Sigmoid colon (tissue), 7 donors: ENCODE measurements at places on chromosomes 4 and X.

DNA sequence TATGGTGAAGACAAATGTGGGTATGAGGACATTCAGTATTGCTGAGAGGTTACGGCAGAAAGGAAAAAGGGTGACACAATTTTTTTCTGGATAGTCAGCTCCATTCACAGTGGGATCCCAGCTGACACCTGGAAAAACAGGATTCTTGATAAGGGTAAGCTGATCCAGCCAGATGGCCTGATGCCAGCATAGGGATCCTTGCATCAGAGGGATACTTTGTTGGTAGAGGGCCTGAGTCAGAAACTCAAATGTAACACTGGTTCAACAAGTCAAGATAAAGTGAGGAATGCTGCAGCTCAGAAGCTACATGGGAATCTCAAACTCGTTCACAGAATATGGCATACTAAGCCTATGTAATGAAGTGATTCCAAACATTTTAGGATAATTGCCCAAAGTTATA, 726.7 kb downstream of the C4orf33 start:
- no peaks in the 10 kb centered on the region for H3K27me3 ChIP-seq
- H3K27ac ChIP-seq, result no peak overlapping the region
- no peaks in the 10 kb centered on the region for H3K36me3 ChIP-seq

GRCh38 chr4:85603437-85604336, 128.7 kb downstream of the ARHGAP24 start:
- DNase-seq, result no peak
- H3K27ac ChIP-seq, result no peak overlapping the region
- H3K36me3 ChIP-seq, result no peaks in the 10 kb centered on the region
- no peak overlapping the region for H3K4me3 ChIP-seq

GRCh38 chr4:8919651-8920288, 48.1 kb upstream of the HMX1 start:
- H3K27ac ChIP-seq, result no peak overlapping the region
- H3K4me1 ChIP-seq, result no peaks in the 10 kb centered on the region
- no peak overlapping the region for H3K4me3 ChIP-seq
- no peaks in the 10 kb centered on the region for H3K27me3 ChIP-seq

DNA sequence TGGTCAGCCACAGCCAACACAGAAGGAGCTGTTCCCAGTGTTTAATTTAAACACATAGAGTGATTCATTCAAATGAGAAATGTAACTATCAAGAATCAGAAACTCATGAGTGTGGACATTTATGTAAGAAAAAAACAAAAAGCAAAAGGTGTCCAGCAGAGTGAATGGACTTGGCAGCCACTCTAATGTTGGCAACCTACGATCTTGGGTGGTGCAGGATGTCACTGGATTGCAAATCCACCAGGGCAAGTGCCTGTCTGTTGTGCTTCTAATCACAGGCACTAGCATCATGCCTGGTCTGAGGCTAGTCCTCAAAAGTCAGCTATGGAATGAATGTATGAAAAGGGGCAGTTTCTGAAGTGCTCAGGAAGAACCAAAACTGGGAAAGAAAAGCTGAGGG, 277.7 kb upstream of the CLNK start:
- H3K27ac ChIP-seq, result no peak overlapping the region
- DNase-seq, result no peak
- H3K4me3 ChIP-seq, result no peak overlapping the region
- no peaks in the 10 kb centered on the region for H3K27me3 ChIP-seq

GRCh38 chrX:154968353-154968752, 54.2 kb downstream of the F8 start:
- H3K27ac ChIP-seq, result no peak overlapping the region
- no peaks in the 10 kb centered on the region for H3K36me3 ChIP-seq
- no peaks in the 10 kb centered on the region for H3K27me3 ChIP-seq
- no peak overlapping the region for H3K4me3 ChIP-seq

- H3K4me3 ChIP-seq, result no peak overlapping the region
- H3K4me1 ChIP-seq, result no peaks in the 10 kb centered on the region
- H3K27ac ChIP-seq, result no peak overlapping the region
- H3K36me3 ChIP-seq, result no peaks in the 10 kb centered on the region
- no peaks in the 10 kb centered on the region for H3K27me3 ChIP-seq
Measured at GRCh38 chrX:120790552-120790951, 85.1 kb downstream of the CT47B1 start.

DNA sequence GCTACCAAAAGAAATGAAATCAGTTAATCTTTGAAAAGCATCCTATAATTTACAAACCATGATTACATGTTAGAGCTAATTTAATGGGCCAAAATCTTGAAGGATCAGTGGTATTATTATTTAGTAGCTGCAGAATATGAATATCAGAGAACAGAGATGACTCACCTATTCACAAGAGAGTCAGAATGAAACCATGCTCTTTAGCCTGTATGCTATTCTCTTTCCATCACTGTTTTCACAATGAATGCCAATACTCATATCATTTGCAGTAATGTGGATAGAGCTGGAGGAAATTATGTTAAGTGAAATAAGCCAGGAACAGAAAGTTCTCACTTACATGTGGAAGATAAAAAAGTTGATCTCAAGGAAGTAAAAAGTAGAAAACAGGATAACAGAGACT, 414.1 kb downstream of the CENPC start:
- no peak overlapping the region for H3K27ac ChIP-seq
- no peaks in the 10 kb centered on the region for H3K4me1 ChIP-seq
- no peaks in the 10 kb centered on the region for H3K36me3 ChIP-seq
- DNase-seq, result no peak
- H3K4me3 ChIP-seq, result no peak overlapping the region

DNA sequence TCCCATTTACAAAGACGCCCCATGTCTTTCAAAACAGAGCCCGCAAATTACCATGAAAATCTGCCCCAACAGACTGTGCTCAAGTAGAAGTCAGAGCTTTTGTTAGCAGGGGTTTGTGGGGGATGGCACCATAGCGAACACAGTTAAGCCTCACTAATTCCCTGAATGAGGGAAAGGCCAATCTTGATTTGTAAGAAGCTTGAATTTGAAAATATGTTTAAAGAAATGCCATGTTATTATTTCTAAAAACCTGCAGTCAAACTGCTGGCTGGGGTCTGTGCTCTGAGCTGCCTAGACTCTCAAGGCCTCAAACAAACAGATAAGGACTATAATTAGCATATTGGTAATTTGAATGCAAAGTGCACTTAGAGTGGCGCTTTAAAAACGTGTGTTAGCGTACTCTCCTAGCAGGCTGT, 9.4 kb upstream of the PAK3 start:
- no peaks in the 10 kb centered on the region for H3K4me1 ChIP-seq
- DNase-seq, result no peak
- H3K4me3 ChIP-seq, result no peak overlapping the region
- no peaks in the 10 kb centered on the region for H3K36me3 ChIP-seq
- H3K27ac ChIP-seq, result no peak overlapping the region

- H3K4me3 ChIP-seq, result no peak overlapping the region
- H3K4me1 ChIP-seq, result no peaks in the 10 kb centered on the region
- no peak overlapping the region for H3K27ac ChIP-seq
Measured at GRCh38 chrX:136261321-136261720, 10.1 kb upstream of the MAP7D3 start.

- H3K27ac ChIP-seq, result no peak overlapping the region
- DNase-seq, result no peak
- H3K4me3 ChIP-seq, result no peak overlapping the region
- H3K27me3 ChIP-seq, result no peaks in the 10 kb centered on the region
- no peaks in the 10 kb centered on the region for H3K4me1 ChIP-seq
Measured at GRCh38 chr4:42786350-42787078, 106.0 kb upstream of the GRXCR1 start.

GRCh38 chr4:184347251-184348239, 126.8 kb downstream of the IRF2 start:
- H3K36me3 ChIP-seq, result no peaks in the 10 kb centered on the region
- no peak overlapping the region for H3K4me3 ChIP-seq
- peak; percentile 73 for DNase-seq

GRCh38 chr4:52425751-52426326, 233.3 kb downstream of the USP46 start:
- H3K4me1 ChIP-seq, result no peaks in the 10 kb centered on the region
- H3K27ac ChIP-seq, result no peak overlapping the region
- no peak for DNase-seq
- no peaks in the 10 kb centered on the region for H3K36me3 ChIP-seq
- no peak overlapping the region for H3K4me3 ChIP-seq
- no peaks in the 10 kb centered on the region for H3K27me3 ChIP-seq

DNA sequence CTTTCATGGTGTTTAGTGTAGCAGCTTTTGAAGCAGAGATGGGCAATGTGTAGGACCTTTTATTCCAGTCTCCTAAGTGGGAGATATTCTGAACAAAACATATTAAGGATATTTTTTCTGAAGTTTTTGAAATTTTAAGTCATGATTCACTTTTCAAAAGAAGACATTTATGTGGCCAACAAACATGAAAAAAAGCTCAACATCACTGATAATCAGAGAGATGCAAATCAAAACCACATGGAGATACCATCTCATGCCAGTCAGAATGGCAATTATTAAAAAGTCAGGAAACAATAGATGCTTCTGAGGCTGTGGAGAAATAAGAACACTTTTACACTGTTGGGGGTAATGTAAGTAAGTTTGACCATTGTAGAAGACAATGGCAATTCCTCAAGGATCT, 76.0 kb downstream of the FAT4 start:
- DNase-seq, result no peak
- H3K4me3 ChIP-seq, result no peak overlapping the region
- H3K27me3 ChIP-seq, result no peaks in the 10 kb centered on the region
- H3K27ac ChIP-seq, result peak overlapping the region; percentile 84

DNA sequence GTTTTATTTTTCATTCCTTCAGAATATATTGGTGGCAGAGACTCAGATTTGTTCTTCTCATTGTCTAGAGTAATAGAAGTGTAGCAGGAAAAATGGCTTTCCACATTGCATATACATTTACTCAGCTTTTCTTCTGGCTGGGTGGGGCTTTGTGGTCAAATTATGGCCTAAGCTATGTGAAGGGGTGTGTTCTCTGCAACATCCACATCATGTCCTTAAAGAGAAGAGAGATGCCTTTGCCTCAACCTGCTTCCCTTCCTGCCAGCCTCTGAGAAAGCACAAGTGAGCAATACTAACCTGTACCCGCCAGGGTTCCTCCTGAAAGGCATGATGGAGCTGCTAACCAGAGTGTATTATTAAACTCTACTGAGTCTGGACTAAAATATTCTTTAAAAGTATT, 695.6 kb upstream of the FAM241A start:
- no peaks in the 10 kb centered on the region for H3K27me3 ChIP-seq
- no peaks in the 10 kb centered on the region for H3K4me1 ChIP-seq
- no peak overlapping the region for H3K4me3 ChIP-seq
- H3K36me3 ChIP-seq, result no peaks in the 10 kb centered on the region
- H3K27ac ChIP-seq, result no peak overlapping the region

GRCh38 chr4:6278801-6279197, 9.1 kb downstream of the WFS1 start:
- H3K4me1 ChIP-seq, result no peaks in the 10 kb centered on the region
- no peak overlapping the region for H3K4me3 ChIP-seq
- peak overlapping the region; percentile 24 for H3K27ac ChIP-seq
- no peak for DNase-seq
- no peaks in the 10 kb centered on the region for H3K36me3 ChIP-seq

- H3K27ac ChIP-seq, result no peak overlapping the region
- no peak overlapping the region for H3K4me3 ChIP-seq
- no peak for DNase-seq
- no peaks in the 10 kb centered on the region for H3K27me3 ChIP-seq
- H3K36me3 ChIP-seq, result no peaks in the 10 kb centered on the region
Measured at GRCh38 chr4:14361084-14361483, 641.2 kb upstream of the CPEB2 start.

- peaks cover 41% of the 10 kb centered on the region for H3K36me3 ChIP-seq
- H3K4me3 ChIP-seq, result no peak overlapping the region
Measured at GRCh38 chr4:184762100-184762499, 28.2 kb upstream of the CENPU start.

GRCh38 chrX:152641996-152642395, 4.3 kb downstream of the GABRQ start:
- no peak for DNase-seq
- H3K36me3 ChIP-seq, result no peaks in the 10 kb centered on the region
- peaks cover 22% of the 10 kb centered on the region for H3K27me3 ChIP-seq
- H3K27ac ChIP-seq, result no peak overlapping the region
- no peaks in the 10 kb centered on the region for H3K4me1 ChIP-seq

DNA sequence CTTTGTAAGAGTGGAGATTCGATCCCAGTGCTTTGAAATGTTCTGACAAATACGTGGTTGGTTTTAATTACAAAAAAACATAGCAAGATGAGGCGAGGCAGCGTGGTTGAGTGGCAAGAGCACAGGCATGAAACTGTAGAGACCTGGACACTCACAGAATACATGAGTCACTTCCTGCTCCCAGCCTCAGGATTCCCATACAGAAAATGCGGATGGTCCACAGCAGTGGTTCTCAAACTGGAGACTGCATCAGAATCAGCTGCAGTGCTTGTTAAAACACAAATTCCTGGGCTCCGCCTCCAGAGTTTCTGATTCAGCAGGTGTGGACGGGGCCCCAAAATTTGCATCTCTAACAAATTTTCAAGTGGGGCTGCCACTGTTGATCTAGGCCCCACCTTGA, 10.1 kb downstream of the OTOP1 start:
- H3K4me1 ChIP-seq, result no peaks in the 10 kb centered on the region
- no peaks in the 10 kb centered on the region for H3K27me3 ChIP-seq
- H3K36me3 ChIP-seq, result no peaks in the 10 kb centered on the region
- DNase-seq, result no peak

DNA sequence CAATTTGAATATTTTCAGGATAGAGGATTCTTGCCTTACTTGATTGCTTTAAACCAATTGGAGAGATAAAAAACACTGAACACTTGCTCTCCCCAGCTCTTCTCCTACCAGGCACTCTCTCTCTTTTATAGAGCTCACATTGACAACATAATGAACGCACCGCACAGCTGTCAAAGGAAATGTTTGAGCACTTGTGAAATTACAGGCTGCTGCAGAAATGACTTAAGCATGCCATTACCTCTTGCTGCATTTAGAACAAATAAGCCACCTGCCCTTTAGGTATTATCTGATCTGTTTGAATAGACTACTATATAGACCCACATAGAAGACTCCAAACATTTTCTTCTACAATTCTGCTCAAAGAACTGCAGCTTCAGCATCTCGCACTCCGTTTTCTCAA, 227.7 kb downstream of the C4orf33 start:
- no peaks in the 10 kb centered on the region for H3K36me3 ChIP-seq
- no peaks in the 10 kb centered on the region for H3K27me3 ChIP-seq

- DNase-seq, result no peak
- H3K36me3 ChIP-seq, result no peaks in the 10 kb centered on the region
- no peaks in the 10 kb centered on the region for H3K4me1 ChIP-seq
- no peak overlapping the region for H3K27ac ChIP-seq
- H3K27me3 ChIP-seq, result no peaks in the 10 kb centered on the region
Measured at GRCh38 chr4:170336238-170336775, 246.6 kb upstream of the AADAT start.

GRCh38 chr4:108512615-108513505, 107.5 kb upstream of the RPL34 start:
- H3K36me3 ChIP-seq, result no peaks in the 10 kb centered on the region
- H3K27me3 ChIP-seq, result no peaks in the 10 kb centered on the region
- H3K4me3 ChIP-seq, result no peak overlapping the region
- no peak for DNase-seq
- H3K4me1 ChIP-seq, result no peaks in the 10 kb centered on the region

GRCh38 chr4:158728236-158728635, 5.0 kb upstream of the PPID start:
- H3K4me3 ChIP-seq, result no peak overlapping the region
- peaks cover 7% of the 10 kb centered on the region for H3K4me1 ChIP-seq
- no peak overlapping the region for H3K27ac ChIP-seq
- DNase-seq, result no peak
